ENCODE measurements at places on chromosomes 12 and 14.

DNA sequence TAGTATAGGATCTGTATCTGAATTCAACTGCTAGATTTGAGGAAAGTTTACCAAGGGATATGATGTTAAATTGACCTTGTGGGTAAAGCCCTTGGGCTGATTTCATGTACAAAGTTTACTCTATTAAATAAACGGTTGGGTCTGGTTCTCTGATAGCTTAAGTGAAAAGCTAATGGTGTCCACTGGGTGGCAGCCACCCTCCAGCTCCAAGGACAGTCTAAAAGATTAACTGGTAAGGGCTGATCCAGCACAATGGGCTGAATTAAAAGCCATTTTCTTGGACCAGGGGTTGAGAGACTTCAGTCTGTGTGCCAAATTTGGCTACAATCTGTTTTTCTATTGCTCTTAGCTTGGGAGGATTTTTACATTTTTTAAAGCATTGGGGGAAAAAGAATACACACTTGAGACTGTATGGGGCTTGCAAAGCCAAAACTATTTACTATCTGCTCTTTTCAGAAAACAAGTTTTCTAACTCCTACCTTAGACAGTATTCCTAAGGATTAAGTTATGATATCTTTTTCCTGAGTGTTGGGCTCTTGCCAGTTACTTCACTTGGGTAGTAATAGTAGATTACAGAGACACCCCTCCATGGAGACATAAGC, 116.5 kb downstream of the GPHN start:
- peak; percentile 71 for DNase-seq

DNA sequence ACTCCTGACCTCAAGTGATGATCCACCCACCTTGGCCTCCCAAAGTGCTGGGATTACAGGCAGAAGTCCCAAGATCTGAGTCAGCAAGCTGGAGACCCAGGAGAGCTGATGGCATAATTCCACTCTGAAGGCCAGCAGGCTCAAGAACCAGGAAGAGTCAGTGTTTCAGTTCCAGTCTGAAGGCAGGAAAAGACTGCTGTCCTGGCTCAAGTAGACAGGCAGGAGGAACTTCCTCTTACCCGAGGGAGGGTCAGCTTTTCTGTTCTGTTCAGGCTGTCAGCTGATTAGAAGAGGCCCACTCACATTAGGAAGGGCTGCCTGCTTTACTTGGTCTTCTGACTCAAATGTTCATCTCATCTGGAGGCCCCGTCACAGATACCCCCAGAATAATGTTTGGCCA, 206.0 kb upstream of the MYL2 start:
- DNase-seq: no peak

GRCh38 chr12:132469423-132469822, 20.5 kb upstream of the FBRSL1 start:
- DNase-seq: no peak

GRCh38 chr12:123502163-123502704, 31.3 kb downstream of the RILPL1 start:
- DNase-seq: no peak

- DNase-seq: no peak
These were observed 374.2 kb downstream of the PRKD1 start for GRCh38 chr14:29553427-29553826.

DNA sequence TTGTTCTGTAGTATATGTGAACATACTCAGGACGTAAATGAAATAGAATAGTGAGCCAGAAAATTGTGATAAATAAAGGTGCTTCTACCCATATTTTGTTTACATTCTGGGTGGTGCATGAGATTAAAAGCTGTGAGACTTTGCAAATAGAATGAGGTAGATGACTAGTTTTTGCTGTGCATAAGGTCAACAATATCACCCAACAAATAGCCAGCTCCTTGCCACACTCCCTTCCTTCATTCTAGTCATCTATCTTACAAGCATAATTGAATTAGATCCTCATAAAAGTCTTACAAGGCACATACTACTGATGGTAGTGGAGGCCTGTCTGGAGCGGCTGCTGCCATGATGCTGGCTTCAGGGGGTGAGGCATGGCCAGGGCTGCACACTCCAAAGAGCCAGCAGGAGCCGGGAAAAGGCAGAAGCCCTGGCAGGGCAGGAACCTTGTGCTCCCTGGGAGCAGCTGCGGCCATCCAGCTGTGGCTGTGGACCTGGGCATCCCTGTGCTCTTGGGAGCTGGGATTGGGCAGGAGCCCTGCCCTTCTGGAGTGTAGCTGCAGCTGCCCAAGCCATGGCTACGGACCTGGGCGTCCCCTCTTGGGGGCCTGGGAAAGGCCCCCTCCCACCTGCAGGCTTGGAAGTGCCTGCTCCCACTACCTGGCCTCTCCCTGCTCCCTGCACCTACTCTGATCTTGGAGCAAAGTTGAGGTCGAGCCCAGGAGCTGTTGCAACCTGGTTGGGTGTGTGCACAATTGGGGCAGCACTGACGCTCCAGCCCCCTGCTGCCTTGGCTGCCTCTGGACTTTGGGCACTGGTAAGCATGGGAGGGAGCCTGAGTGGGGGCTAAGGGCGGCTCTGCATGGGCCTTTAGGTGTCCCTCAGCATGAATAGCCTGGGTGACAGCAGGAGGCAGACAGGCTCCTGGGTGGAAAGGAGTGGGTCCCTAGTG, 112.8 kb downstream of the DACT1 start:
- no peak for DNase-seq

DNA sequence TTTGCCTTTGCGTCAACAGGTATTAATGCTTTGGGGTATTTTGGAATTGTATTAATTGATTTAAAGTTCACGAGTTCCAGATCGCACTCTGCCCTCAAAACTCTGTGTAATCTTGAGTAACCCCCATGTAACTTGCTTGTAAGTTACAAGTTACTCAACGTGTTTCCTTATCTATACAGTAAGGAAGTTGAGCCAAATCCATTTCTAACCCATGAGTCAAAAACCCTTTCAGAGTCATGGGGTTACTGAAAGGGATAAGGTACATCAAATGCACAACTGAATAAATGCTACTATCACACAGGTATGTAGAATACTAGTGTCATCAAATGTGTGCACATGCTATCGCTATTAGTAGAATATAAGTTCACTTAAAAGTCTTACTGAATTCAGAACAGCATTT, 28.6 kb upstream of the ADAMTS20 start:
- DNase-seq: no peak

DNA sequence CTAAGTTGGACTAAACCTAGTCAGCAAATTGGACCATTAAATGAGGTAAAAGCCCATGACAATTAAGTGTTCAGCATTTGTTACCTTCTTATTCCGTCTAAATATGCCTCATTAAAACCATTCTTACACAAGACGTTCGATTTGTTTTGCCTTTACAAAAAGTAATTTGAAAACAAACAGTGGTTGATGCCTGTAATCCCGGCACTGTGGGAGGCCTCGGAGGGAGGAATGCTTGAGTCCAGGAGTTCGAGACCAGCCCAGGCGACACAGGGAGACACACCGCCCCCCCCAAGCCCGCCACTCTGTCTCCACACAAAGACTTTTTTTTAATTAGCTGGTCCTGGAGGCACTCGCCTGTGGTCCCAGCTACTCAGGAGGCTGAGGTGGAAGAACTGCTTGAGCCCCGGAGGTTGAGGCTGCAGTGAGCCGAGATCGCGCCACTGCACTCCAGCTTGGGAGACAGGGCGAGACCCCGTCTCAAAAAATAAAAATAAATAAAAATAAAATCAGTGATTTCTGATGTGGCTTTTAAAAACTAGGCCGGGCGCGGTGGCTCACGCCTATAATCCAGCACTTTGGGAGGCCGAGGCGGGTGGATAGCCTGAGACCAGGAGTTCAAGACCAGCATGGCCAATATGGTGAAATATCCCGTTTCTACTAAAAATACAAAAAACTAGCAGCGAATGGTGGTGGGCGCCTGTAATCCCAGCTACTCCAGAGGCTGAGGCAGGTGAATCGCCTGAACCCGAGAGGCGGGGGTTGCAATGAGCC, 856 bp upstream of the EIF4B start:
- DNase-seq: no peak

DNA sequence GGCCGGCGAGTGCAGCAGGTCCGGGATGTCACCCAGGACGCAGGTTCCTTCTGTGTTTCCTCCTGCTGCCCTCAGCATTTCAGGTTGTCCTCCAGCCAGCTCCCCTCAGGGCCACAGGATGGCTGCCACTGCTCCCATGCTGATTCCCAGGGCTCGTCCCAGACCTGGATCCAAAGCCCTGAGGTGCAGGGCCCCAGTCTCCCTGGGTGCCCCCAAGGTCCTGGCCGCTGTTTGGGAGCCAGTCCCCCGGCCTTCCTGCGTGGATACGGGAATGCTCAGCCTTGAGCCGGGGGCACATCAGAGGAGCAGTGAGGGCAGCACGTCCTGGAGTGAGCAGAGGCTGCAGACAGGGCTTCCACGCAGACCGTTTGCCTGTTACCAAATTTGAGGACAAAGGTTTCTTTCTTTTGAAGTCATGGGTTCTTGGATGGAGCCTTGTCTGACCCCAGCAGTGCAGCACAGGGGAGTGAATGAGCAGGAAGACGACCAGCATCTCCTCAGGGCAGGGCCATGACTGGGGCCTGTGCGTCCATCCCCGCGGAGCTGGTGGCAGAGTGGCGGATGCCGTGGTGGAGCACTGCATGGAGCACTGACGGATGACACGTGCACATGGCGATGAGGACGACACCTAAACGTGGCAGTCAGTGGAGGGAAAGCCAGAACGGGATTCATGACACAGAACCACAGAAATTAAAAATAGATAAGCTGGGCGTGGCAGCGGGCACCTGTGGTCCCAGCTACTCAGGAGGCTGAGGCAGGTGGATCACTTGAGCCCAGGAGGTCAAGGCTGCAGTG, 12.5 kb upstream of the CACNA2D4 start:
- DNase-seq: no peak

- no peak for DNase-seq
These were observed 101.1 kb downstream of the CRACR2A start for GRCh38 chr12:3651585-3652424.

DNA sequence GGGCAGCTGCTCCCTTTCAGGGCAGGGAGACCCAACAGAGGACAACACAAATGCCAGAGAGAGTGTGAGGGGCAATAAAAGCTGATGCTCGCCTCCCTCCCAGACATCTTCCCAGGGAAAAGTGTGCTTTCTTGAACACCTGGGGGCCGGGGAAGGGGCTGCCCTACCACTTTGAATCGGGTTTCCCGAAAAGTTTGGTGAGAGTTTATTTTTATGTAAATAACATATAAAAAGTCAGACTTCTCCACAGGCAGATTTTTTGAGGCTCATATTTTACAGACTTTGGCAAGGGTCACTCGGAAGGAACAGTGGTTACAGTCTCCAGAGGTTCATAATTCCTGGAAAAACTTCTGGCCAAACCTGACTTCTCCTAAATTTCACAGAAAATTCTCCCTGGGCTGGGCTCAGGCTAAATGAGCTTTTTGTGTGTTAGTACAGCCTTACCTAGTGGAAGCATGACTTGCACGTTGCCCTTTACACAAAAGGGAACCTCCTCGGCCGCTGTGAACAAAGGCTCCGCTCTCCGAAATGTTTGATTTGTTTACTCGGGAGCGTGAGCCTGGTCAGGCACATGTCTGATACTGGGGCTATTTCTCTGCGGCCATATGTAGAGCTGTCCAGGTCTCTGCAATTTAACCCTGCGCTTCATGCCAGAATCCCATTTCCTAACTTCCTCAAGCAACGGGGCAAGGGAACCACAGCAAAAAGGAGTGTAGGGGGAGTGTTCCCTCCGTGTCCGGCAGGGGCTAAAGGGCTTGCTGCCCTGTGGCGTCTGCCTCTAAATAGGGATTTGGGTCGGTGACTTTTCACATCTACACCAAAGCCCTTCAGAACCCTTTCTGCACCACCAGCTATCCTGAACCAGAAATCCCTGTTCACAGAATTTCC, 3.4 kb downstream of the RTL1 start:
- DNase-seq: no peak

DNA sequence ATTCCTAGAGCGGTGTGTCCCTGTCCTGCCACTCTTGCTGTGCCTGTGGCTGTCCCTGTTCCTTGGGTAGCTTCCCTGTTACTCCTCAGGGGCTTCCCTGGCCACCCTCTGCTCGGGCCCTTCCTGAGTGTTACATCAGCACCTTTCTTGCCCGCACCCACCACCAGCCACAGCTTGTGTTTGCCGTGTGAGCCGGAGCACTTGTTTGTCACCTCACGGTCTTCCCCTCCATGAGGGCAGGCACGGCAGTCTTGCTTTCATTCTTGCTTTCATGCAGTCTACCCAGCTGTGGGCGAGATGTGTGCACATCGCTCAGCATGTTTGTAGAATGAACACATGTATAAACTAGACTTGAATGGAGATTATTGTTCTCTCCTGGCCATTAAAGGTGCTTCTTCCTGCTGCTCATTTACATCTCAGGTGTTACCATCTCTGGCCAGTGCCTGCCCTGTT, 42.0 kb downstream of the TRAF3 start:
- no peak for DNase-seq

DNA sequence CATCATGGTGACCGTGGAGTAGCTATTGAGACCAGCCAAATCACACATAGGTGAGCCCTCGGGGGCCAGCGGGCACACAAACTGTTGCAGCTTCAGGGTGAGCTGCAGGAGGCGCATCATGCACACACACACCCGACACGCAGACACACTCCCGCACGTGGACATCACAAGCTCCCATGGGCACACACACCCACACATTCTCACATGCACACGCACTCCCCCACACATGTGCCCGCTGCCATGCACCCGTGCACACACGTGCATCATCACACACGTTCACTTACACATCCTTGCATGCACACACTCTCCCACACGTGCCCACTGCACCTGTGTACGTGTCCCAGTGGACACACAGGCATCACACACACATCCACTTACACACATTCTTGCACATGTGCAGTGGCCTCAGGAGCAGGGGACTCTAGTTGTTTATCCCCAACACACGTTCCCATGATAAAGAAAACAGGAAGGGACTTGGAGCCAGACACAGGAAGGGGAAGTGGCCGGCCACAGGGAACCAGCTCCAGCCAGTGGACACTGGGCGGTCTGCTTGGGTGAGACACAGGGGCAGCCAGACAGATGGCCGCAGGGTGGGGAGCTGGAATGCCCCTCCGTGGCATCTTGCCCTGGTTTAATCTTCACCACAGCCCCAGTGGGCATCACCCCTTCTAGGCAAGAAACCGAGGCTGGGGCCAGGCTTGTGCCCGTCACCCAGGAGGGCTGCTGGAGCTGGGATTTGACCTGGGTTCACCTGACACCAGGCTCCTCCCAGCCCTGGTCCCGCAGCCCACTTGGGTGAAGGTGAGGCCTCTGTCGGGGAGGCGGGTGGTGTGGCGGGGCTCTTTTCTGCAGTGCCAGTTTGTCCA, 49.7 kb downstream of the CYP46A1 start:
- no peak for DNase-seq

DNA sequence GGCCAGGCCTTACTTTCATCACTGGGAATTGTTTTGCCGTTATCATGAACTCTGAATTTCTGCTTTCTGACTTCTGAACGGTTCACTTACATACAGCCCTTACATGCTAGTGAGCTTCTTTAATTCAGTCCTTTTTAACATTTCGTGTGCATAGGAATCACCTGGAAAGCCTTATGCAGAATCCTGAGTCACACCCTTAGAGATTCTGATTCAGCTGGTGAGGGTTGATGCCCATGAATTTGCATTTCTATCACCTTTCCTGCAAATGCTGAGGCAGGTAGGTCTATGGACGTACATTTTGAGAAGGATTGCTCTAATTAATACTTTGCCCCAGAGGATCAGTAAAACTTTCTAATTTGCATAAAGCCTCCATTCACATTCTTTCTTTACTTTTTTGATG, 44.0 kb downstream of the PPHLN1 start:
- DNase-seq: no peak

Data from AG08395 (cell line).